ENCODE measurements at places on chromosomes 16 and 17.

- DNase-seq, result peak; percentile 13
Observed at GRCh38 chr17:16491703-16492612, at the start of gene LRRC75A. Gene LRRC75A (minus strand): TSS chr17:16492193. CDS start chr17:16491990, 203 bp downstream.

DNA sequence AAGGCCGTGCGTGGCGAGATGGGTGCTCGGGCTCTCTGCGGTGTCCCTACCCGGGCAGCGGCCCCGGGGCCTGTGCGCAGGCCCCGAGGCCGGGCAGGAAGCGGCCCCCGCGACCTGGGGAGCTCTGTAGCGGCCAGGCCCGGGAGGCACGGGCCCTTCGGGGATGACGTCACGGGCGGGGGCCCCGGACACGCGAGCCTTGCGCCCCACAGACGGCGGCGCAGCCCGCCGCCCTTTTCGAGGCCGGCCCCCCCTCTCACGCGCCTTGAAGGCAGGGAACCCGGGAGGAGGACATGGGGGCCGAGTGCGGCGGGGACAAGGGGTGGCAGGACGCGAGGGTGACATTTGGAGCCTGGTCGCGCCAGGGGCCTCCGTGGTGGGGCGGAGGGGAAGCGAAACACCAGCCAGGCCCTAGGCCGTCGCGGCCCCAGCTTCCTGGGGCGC is 1.1 kb downstream of the RAI1 start:
- DNase-seq, result no peak

DNA sequence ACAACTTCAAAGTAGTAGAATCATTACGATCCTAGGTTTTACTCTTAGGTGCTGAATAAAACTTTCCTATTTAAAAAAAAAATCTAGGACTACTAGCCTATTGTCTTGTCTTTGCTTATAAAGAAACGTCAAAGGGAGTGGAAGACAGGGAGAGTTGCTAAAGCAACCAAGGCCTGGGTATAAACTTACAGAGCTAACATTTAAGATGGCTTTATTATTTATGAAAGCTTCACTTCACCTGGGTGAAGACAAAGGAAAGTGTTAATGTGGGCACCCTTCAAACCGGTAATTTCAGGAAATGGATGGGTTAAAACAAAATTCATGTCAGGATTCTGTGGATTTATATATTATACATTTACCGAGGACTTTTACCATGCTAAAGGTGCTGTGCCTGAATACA is 2.5 kb downstream of the DUSP14 start:
- no peak for DNase-seq

DNA sequence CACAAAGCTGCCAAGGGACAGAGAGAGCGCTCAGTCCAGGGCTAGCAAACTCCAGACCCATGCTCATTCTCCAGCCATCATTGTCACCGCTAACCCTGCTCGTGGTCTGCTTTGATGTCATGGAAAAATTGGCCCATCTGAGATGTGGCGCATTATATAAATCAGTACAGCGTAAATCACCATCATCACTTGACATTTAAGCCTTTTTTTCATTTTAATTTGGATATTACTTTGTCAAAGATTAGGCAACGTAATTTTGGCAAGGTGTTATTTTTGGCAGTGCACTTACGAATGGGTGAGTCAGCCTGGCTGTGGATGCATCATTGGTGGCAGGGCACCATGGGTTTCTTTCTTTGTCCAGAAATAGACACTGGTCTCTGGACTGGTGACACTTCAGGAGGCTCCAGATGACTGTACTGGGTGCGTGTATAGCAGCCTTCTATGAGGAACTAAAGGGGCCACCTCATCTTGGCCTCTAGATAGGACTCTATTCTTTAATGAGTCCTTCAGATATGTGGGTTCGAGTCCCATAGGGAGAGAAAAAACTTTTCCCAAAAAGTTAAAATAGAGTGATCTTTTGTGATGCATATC is 166.3 kb downstream of the MSI2 start:
- DNase-seq, result no peak

DNA sequence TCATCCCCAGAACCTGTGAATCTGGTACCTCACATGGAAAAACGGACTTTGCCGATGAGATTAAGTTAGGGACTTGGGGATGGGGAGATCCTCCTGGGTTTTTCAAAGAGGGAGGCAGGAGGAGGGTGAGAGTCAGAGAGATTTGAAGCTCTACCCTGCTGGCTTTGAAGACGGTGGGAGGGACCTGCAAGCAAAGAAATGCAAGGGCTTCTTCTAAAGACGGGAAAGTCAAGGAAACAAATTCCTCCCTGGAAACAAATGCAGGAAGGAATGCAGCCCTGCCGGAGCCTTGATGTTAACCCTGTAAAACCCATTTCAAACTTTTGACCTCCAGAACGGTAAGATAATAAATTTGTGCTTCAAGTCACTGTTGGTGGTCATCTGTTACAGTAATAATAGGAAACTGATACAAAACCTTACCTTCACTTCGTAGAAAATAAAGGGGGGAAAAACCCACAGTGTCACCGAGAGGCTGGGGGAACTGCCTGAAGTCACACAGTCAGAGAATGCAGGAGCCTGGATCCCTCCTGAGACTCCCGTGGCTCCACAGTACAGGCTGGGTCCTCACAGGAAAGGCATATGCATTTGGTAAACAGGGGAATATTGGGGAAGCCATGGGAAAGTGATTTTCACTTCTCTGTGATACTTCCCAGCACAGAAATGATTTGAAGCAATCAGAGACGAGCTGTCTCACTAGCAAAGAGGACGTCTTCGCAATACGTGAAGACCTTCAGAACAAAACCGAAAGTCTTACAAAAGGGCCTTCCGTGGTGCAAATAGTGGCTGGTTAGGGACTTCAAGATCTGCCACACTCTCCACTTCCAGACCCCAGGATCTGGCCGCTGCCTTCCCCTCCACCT is 58.9 kb upstream of the CLEC3A start:
- no peak for DNase-seq

GRCh38 chr16:77657016-77657415 is 65.3 kb upstream of the NUDT7 start:
- DNase-seq, result no peak

GRCh38 chr16:22843856-22844255 is 29.9 kb downstream of the HS3ST2 start:
- no peak for DNase-seq

GRCh38 chr16:72989579-72990551 is 58.1 kb downstream of the ZFHX3 start:
- no peak for DNase-seq

DNA sequence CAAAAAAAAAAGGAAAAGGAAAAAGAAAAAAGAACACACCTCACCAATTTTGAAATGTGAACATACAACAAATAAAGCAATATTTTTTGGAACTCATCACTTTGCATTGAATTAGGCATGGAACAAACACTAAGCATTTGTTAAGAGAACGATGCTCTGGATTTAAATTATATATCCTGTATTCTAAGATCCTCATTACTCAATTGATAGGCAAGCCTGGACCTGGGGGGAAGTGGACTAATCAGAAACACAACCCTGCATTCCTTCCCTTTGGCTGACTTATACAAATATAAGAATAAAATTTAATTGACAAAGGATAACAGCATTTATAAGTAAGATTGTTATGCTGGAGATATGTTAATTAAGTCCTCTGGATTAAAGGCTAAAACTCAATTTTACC is 2.2 kb downstream of the GJC1 start:
- DNase-seq, result no peak

- no peak for DNase-seq
Observed at GRCh38 chr16:82776470-82777146, 149.8 kb downstream of the CDH13 start.

GRCh38 chr17:60641810-60642220 is 35.8 kb upstream of the BCAS3 start:
- DNase-seq, result no peak

- no peak for DNase-seq
Observed at GRCh38 chr17:76720211-76720610, 6.2 kb downstream of the JMJD6 start.

DNA sequence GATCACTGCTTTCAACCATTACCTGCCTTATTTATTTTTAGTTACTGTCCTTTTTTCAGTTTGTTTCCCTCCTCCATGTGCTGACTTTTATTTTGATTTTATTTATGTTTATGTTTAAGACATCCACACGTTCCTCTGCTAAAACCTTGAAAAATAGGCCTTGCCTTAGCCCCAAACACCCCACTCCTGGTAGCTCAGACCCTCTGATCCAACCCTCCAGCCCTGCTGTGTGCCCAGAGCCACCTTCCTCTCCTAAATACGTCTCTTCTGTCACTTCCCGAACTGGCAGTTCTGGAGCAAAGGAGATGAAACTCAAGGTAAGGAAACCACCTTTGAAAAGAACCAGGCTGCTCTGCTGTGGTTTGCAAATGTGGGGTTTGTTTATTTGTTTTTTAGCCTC is 9.3 kb upstream of the STH start:
- no peak for DNase-seq

GRCh38 chr16:12067714-12068401 is 91.3 kb downstream of the SNX29 start:
- no peak for DNase-seq

- no peak for DNase-seq
Observed at GRCh38 chr17:44912763-44913544, 2.3 kb downstream of the GFAP start.

DNA sequence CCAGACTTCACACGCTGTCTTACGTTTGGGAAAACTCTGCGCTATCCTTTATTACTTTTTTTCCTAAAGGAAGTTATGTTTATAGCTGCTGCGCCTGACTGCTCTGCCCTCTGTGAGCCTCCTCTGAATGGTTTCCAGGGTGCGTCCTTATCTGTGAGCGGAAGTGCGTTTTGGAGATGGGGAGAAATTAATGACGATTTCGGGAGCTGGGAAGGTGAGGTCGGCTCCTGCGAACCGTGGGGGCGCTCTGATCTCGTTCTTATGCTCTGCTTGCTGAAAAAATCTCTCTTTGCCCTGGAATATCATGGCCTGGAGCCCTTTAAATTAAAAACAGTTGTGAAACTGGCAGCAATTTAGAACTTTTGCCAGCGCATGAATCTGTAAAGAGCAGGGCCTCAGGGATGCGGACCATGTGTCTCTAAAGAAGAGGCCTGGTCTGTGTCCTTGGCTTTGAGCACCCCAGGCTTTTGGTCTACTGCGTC is 135.7 kb upstream of the ZFHX3 start:
- no peak for DNase-seq

DNA sequence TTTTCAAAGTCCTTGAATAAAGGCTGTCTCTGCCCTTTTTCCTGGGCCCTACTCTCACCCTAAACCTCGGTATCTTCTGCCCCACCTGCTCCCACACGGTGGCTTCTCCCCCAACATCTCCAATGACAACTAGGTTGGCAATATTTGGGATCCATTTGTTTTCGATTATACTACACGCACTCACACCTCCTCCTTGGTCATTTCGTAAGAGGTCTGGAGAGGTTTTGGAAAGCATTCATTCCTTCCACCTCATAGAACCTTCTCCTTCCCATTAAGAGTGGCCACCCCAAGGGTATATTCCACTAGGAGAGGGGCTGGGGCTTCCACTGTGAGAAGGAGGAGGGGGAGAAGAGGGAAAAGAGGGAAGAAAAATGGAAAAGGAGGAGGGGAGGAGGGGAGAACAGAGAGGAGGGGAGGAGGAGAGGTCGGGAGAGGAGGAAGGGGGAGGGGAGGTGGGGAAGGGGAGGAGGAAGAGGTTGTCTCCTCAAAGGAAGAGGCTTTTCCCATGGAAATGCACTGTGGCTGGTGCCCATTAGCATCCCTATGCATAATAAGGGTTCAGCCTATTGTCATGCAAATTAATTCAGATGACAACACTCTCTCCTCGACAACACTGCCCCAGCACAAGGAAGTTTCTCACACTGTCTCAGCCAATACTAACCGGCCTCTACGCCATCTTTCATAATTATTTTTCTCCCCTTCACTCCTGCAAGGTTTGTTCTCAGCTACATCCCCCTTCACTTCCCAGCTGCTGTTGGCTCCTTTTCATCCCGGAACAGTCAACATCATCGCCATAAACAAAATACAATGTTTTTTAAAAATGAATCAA is 30.0 kb downstream of the SOX9 start:
- no peak for DNase-seq

DNA sequence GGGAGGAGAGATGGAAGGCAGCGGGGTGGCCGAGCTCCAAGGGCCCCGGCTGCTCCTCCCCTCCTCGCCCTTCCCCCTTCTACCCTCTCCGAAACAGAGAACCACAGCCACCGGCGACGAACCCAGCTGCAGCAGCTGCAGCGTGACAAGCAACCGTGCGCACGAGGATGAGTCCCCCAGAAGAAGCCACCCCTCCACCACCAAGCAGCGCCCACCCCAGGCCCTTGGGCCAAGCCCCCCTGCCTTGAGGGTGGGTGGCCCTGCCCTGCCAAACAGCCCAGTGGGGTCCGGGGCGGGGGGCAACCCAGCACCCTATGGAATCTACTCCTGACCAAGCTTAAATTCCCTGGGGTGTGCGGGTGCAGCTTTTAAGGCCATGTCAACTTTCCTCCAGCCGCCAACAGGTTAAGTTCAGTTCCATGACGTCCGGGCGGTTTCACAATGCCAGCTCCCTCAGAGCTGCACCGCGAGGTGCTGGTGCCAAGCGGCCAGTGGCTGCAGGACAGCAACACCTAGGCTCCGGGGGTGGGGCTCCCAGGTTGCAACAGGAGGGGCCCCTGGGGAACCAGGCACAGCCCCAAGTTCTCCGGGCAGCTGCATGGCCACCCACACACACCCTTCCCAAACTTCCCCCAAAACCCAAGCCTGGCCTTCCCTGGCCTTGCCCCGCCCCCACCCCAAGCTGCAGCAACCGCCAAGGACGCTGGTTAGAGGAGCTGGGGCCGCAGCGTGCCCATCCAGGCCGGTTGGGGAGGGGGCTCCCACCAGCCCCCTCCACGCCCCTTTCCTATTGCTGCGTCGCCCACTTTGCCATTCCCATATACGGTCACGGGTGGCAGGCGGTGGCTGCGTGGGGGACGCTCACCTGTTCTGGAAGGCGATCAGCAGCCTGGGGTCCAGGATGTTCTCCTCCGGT is 2.0 kb downstream of the CBX4 start:
- DNase-seq, result no peak

DNA sequence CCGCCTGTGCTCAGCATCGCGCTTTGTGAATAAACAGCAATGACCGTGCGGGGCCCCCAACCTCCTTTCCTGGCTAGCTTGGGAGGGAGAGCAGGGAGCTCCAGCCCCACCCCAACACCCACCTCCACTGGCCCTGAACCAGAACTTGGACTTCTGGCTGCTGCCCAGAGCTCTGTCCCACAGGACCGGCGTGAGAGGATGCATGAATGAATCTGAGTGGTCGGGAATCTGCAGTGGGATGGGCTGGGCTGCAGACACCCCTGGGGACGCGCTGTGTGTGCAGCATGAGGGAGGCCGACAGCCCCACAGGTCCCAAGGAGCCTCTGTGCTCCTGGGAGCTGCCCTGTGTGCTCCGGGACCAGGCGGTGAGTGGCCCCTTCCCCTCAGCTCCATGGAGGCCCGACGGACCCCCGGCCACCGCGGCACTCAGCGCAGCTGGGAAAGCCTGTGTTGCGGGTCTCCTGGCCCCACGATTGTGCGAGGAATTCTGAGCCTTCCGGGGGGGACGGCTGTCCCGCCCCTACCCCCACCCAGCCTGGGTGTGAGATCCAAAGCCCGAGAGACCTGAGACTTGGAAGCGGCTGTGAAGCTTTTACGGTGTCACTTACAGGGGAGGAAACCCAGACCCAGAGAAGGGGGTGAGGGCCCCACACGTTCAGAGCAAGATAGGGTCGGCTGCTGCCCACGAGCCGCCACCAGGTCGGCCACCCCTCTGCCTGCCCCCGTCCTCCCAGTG is 5.4 kb downstream of the PIEZO1 start:
- no peak for DNase-seq

Data from stimulated activated CD8-positive, alpha-beta memory T cell treated with anti-CD3 and anti-CD28 coated beads, Interleukin-4, amount 100 ng/mL, for 1 hour (primary cell).